ENCODE measurements at places on chromosomes 2 and 18.

GRCh38 chr2:10052216-10052615, 8.9 kb downstream of the KLF11 start:
- DNase-seq = no peak

DNA sequence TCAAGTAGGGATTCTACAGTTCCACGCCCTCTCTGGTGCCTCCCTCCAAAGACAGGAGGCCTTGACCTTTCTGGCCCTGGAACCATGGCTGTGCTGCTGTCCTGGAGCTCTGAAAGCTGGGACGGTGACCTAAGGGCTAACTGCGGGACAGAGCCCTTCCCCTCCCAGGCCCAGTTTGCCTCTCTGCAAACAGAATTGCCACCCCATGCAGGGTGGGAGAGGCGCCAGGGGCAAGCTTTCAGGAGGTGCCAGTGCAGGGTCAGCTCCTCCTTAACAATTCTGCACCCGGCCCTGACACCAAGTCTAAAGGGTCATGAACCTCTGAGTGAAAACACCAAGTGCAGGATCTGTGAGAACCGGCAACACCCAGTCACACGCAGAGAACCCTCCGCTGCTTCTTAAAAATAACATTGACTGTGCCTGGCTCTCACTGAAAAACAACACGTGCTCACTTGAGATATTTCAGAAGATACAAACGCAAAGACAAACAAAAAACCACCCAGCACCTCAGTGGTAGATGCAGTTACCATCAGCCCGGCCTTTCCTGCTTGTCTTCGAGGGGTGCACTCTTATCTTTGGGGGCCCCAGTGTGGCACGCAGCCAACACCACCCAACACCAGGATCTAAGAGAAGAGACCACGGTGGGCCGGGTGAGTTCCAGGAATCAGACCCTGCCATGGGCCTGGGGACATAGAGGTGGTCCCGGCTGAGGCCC, 1.1 kb upstream of the SNED1 start:
- DNase-seq = peak; percentile 8

GRCh38 chr2:176291809-176292283, 22.6 kb downstream of the MTX2 start:
- DNase-seq = no peak

- DNase-seq = no peak
These were observed 10.0 kb upstream of the UPP2 start for GRCh38 chr2:158091647-158092046.

DNA sequence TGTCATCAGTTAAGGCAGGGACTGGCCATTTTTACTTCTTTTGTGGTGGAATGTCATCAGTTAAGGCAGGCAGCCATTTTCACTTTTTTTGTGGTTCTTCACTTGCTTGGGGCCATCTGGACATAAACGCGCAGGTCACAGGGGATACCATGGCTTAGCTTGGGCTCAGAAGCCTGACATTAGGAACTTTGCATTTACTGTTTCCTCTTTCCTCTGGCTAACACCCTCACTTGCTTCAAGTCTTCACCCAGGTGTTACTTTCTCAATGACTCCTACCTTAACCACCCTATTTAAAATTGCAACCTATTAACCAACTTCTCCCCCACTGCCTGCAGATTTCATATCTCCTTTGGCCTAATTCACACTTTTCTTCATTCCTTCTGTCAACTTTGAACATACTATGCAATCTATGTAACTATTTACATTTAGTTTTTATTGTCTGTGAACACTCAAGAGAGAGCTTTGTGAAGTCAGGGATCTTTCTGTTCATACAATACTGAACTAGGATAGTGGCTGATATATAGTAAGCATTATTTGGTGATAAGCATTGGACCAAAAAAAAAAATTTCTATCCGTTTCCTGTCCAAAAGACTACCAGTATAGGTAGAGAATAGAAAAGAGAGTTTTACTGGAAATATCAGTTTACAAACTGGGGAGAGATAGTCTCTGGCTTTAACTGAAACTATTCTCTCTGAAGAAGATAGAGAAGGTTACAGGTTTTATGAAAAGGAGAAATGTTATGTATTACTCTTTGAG, 600.1 kb upstream of the ZNF804A start:
- no peak for DNase-seq

- no peak for DNase-seq
These were observed 114.1 kb upstream of the PKDCC start for GRCh38 chr2:41933585-41934320.

- no peak for DNase-seq
These were observed 36.6 kb upstream of the RAB27B start for GRCh38 chr18:54791657-54792056.

- DNase-seq = no peak
These were observed 132.4 kb downstream of the TXNL1 start for GRCh38 chr18:56505971-56506370.

DNA sequence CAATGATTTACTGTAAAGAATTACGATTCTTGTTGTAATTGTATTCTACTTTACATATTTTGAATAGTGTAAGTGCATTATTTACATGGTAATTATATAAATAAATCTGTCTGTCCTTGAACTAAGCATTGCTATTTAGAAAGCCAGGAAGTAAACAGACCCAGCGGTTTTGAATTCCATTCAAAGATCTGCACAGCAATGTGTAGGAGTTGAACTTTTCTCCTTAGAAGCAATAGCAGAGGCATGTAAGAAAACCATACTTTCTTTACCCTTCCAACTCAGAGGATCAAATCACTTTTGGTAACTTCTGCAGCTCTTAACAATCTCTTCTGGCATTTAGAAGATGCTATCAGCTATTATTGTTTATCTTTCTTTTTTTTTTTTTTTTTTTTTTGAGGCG, 109.2 kb upstream of the VRK2 start:
- DNase-seq = no peak

Measured in CD4-positive, alpha-beta T cell treated with Interleukin-6 for 4 hours (primary cell).